ENCODE measurements at places on chromosomes 7 and 10. TPM values are rescaled to one million over a fixed set of nuclear protein-coding genes. Genes with fewer than 3 reads are reported as not detected.

The FGL2 gene
- 52.9 TPM for polyA plus RNA-seq

GRCh38 chr7:14924398-14924797 is 21.8 kb upstream of the DGKB start:
- no peak for DNase-seq

DNA sequence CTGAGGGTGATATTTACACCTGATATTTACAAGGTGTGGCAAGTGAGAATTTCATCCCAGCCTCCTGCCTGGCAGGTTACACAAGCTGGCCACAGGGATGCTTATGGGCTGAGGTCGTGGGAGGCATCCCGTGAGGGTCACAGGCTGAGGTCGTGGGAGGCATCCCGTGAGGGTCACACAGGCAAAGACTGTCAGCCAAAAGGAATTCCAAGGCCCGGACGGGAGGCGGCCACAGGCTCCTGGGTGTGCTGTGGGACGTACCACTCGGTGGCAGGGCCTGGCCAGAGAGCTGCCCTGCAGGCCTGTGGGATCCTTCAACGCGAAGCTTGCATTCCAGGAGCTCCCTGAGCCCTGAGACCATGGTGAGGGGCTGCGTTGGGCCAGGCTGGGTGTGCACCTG is 460.6 kb downstream of the DNAJB6 start:
- DNase-seq: no peak

DNA sequence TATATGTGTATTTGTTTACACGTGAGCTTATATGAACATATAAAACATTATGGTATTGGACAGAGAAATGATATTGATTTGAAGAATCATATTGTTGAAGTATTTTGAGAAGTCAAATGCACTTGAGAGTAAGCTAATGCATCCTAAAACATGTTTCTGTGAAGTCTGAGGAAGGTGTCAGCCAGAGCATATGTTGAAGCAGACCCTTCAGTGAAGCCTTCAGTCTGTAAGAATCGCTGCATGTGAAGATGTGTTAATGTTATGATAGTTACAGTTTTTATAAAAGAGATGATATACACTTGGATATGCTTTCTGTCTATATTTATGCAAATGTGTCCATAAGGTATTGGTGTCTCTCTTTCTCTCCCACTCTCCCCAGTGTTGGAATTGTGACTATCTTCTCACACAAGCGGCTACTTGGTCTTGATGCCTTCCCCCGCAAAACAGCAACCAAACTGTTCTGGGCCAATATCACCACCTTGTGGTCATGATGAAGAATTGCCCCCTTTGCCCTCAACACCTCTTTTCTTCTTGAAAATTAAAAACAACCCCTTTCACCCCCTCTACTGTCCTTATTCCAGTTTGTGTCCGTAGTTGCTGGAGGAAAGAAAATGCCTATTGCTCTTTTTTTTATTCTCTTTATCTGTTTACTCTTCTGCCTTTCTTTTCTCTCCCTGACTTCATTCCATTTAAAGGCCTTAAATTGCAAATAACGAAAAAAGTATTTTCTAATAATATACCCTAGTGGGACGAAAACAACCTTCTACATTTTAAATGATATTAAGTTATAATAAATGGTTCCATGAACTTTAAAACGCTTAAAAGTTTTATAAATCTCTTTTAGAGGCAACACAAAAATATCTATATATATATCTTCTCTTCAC is 64.9 kb downstream of the IKZF1 start:
- no peak for DNase-seq

DNA sequence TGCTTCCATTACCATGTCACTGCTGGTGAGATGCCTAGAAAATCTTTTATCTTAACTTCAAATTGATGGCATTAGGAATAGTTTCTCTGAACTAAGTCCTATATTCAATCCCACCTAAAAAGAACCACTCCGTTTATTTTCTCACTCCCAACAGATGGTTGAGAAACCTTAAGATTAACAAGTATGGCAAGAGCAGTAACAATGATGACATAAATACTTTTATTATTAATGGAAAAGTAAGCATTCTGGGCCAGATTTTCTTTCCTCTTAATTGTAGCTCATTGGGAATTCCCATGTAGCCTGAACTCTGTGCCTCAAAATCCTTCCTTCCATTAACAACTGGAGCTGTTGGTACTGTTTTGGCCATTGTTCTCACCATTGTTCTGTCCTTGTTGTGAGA is 21.1 kb upstream of the FAM13C start:
- no peak for DNase-seq

DNA sequence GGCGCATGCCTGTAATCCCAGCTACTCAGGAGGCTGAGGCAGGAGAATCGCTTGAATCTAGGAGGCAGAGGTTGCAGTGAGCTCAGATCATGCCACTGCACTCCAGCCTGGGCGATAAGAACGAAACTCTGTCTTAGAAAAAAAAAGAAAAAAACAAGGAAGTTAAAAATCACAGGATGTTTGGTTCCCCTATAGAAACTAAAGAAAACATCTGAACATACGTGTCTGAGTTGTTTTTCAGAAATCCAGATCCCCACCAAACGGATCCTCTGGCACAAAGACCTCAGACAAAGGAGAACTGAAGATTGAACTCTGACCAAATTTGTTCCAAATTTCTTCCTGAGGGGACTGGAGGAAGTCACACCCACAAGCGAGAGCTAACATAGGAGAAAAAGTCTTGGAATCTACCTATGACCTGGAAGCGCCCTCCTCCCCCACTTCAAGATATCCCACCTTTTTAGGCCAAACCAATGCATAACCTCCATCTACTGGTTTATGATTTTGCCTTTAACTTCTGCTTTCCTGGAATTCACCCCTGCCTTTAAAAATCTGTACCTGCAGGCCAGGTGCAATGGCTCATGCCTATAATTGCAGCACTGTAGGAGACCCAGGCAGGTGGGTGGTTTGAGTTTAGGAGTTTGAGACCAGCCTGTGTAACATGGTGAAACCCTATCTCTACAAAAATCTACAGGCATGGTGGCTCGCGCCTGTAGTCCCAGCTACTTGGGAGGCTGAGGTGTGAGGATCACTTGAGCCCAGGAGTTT is 19.7 kb upstream of the SIRT1 start:
- no peak for DNase-seq

Measured in left renal cortex interstitium (tissue), 4 donors.